Fibroblast of skin of scalp (primary cell): ENCODE measurements at places on chromosomes 1 and 21.

- DNase-seq = no peak
These were observed 736.2 kb downstream of the PTPRU start for GRCh38 chr1:29972421-29973053.

- no peak for DNase-seq
These were observed 1.4 kb upstream of the FAM151A start for GRCh38 chr1:54624466-54625464.

GRCh38 chr1:44999232-44999631 lies 11.9 kb downstream of the HECTD3 start:
- DNase-seq = no peak

DNA sequence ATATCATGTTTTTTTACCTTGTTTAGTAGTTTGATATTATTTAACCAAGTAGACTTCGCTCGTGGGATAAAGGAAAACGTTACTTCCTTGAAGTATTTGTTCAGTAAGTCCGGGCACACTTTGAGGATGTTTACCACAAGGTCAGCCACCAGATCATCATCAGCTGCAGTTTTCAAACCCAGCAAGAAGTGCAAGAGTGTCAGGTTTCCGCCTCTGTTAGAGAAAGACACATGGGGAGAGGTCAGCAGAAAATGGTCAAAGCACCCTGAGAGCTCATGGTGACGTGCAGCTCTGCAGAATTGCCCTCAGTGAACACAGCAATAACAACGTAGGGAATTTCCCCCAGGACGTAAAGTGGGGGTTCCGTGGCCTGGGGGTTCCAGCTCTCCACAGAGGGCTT lies 24.4 kb downstream of the URB1 start:
- DNase-seq = no peak
